PC-3 (cell line): ENCODE measurements at places on chromosomes 7 and 10. TPM values are rescaled to one million over a fixed set of nuclear protein-coding genes. Genes with fewer than 3 reads are reported as not detected.

DNA sequence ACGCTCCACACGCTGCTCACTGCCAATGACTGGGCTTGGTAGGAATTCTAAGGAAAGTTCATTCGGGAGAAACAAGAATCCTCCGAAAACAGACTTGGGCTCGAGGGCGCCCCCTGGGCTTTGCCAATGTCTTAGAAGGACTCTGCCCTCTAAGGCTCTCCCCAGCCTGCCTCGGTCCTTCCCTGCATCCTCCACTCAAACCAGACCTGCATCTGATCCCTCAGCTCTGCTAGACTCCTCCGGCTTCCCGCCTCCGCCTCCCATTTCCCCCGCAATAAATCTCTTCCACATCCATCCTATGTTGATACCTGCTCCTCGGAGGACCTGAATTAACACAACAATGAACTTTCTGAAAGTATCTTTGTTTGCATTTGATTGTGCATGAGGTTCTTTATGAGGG lies 177.6 kb downstream of the PLPP4 start:
- DNase-seq: no peak

GRCh38 chr10:22643775-22644174 lies 70.6 kb downstream of the PIP4K2A start:
- no peak for DNase-seq

- no peak for DNase-seq
Measured at GRCh38 chr7:85275204-85275603, 88.3 kb upstream of the SEMA3D start.

DNA sequence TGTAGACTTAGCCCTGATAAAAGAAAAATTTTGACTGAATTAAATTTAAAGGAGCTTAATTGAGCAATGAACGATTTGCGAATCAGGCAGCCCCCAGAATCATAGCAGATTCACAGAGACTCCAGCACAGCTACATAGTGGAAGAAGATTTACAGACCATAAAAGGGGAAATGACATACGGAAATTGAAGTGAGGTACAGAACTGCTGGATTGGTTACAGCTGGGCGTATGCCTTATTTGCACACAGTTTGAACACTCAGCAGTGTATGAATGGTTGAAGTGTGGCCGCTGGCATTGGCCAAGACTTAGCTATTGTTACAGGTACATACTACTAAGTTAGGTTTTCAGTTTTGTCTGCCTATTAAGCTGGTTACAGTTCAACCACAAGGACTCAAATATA lies 433.5 kb upstream of the CELF2 start:
- DNase-seq: no peak

Gene AKR1C4
- not detected in 2 replicates for total RNA-seq
